Inflammatory macrophage treated with lipopolysaccharide for 4 hours (primary cell): ENCODE measurements at places on chromosomes 16 and 17.

- DNase-seq: no peak
These were observed 728 bp upstream of the NMT1 start for GRCh38 chr17:45060382-45060796.

GRCh38 chr16:47045459-47045858 is 72.0 kb upstream of the DNAJA2 start:
- DNase-seq: no peak

DNA sequence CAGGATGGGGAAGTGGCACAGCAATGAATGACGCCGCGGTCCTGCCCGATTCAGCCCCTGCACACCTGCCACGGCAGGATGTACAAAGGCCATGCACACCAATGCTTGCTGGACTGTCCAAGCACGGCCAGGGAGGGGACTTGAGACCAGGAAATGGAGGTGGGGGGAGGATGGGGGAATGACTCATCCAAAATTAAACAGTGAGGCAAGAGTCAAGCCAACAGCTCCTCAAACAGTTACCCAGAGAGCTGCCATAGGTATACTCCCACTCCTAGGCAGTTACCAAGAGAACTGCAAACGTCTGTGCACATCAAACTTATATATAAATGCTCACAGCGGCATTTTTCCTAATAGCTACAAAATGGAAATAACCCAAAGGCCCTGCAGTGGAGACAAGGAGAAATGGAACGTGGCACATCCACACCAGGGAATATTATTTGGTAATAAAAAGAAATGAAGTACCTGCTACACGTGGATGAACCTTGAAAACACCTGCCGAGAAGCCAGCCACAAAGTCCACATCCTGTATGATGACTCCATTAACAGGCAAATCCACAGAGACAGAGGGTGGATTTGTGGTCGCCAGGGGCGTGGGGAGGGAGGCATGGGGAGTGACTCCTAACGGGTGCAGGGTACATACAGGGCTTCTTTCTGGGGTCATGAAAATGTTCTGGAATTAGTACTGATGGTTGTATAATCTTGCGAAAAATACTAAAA is 54.1 kb downstream of the VAC14 start:
- DNase-seq: peak; percentile 38

- DNase-seq: no peak
These were observed 76.0 kb downstream of the CLEC16A start for GRCh38 chr16:11020388-11020787.

DNA sequence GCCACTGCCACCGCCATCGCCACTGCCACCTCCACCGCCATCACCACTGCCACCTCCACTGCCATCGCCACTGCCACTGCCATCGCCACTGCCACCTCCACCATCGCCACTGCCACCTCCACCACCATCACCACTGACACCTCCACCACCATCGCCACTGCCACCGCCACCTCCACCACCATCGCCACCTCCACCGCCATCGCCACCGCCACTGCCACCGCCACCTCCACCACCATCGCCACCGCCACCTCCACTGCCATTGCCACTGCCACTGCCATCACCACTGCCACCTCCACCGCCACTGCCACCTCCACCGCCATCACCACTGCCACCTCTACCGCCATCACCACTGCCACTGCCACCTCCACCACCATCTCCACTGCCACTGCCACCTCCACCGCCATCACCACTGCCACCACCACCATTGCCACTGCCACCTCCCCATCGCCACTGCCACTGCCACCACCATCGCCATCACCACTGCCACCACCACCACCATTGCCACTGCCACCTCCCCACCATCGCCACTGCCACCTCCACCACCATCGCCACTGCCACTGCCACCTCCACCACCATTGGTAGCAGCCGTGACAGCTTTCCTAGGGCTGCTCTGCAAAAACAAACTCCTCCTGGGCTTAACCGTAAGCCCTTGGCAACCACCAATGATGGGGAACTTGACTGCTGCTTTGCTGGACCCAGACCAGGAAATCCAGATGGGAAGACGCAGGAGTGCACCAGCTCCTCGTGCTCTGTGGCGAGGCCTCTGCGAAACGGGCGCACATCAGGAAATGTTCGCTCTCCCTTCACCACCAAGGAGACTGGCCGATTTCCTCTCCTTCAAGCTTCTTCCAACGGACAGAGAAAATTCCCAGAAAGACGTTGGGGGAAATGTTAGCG is 147.2 kb downstream of the RBFOX3 start:
- DNase-seq: no peak

- no peak for DNase-seq
These were observed 791.3 kb upstream of the SOX9 start for GRCh38 chr17:71329310-71330098.

DNA sequence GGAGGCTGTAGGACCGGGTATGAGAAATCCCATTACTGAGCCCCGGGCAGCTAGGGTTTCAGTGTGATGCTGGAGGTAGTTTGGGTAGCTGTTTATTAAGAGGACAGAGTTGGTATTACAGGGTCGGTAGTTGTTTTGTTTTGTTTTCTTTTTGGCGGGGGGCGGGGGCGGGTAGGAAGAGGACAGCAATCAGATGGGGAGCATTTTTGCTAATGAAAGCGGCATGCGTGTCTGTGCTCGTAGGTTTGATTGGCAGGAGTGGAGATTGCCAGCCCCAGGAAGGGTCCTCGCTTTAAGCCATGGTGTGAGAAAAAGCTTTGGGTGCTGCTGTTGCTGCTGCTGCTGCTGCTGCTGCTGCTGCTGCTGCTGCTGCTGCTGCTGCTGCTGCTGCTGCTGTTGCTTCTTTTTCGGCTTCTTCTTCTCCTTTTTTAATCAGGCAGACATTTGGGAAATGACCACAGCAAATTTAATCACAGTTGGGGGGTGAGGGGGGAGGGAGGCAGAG is 498.5 kb upstream of the ZFHX3 start:
- DNase-seq: no peak

- no peak for DNase-seq
These were observed 11.6 kb downstream of the CUEDC1 start for GRCh38 chr17:57943645-57944044.

DNA sequence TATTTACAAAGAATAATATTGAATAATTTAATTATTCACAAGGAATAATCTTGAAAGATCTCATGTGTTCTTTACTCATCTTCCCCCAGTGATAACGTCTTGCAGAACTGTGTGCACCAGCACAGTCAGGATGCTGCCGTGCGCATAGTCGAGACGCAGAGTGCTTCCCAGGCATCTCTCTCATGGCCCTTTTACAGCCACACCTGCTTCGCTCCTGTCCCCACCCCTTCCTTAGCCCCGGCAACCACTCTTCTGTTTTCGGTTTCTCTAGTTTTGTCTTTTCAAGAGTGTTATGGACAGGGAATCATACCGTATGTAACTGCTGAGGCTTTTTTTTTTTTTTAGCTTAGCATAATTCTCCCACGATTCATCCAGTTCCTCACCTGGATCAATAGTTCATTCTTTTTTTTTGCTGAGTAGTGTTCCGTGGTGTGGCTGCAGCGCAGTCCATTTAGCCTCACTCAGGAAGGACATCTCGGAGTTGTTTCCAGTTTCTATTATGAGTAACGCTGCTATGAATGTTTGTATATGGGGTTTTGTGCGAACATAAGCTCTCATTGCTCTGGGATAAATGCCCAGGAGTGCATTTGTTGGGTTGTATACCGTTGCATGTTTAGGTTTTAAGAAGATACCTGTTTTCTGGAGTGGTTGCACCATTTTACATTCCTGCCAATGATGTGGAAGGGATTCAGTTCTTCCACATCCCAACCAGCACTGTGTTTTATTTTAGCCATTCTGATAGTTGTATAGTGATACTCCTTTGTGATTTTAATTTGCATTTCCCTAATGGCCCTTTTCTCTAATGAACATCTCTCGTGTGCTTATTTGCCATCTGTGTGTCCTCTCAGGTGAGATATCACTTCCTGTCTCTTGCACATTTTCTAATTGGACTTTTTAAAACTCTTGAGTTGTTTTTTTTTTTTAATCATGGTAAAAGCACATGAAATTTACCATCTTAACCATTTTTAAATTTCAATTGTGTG is 47.6 kb downstream of the SEC14L1 start:
- DNase-seq: no peak

- DNase-seq: peak; percentile 5
These were observed 680 bp downstream of the SKA2 start for GRCh38 chr17:59154292-59154720.

GRCh38 chr17:4764595-4764994 is 7.1 kb upstream of the TM4SF5 start:
- DNase-seq: peak; percentile 90

GRCh38 chr16:53065461-53066061 is 10.8 kb downstream of the CHD9 start:
- DNase-seq: no peak

GRCh38 chr17:18136357-18136756 is 27.8 kb downstream of the MYO15A start:
- no peak for DNase-seq

DNA sequence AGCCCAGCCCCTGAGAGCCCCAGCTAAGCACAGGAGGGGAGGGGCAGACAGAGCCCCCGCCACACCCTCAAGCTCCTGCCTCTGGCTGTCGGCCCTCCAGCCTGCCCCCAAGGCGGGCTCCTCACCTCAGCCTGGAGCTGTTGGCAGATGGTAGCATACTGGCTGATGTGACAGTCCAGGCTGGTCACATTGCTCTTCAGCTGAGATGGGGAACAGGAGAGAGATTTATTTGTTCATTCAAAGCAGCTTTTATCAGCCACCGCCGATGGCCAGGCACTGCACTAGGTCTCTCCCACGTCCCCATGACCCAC is 14.8 kb downstream of the KIF18B start:
- no peak for DNase-seq

DNA sequence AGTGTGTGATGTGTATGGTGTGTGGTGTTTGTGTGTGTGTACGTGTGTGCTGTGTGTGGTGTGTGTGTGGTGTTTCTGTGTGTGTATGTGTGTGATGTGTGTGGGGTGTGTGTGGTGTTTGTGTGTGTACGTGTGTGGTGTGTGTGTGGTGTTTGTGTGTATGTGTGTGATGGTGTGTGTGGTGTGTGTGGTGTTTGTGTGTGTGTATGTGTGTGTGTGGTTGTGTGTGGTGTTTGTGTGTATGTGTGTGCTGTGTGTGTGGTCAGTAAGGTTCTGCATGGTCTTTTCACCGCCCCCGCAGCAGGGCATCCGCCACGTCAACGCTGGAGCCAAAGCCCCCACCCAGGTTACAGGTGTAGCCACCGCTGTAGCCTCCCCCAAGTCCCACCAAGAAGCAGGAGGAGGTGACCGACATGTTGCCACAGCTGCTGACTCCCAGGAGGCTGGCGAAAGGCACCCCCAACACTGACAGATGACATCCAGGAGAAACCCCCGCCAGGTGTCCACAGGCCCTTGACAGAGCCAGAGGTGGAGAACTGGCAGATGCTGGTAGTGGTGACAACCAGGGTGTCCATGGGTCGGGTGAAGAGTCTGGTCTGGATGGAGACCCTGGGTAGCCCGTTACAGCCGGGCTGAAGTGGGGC is 9.3 kb upstream of the KRT17 start:
- DNase-seq: no peak

- DNase-seq: no peak
These were observed 92.7 kb downstream of the ABCC1 start for GRCh38 chr16:16042076-16042475.

DNA sequence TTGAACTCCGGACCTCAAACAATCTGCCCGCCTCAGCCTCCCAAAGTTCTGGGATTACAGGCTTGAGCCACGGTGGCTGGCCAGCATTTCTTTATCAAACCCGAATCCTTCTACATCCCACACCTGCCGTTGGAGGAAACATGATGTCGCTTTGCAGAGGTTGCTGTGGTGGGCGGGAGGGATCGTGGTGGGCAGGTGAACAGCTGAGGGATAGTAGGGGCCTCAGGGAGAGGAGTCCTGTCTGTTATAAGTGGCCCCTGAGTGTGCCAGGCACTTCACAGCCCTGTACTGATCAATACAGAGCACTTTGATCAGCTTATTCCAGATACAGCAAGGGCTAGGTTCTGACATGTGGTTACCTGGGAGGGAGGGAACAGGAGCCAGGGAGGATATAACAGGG is 76.5 kb downstream of the CYLD start:
- DNase-seq: no peak

- DNase-seq: no peak
These were observed 251.9 kb downstream of the PARN start for GRCh38 chr16:14378131-14378551.

DNA sequence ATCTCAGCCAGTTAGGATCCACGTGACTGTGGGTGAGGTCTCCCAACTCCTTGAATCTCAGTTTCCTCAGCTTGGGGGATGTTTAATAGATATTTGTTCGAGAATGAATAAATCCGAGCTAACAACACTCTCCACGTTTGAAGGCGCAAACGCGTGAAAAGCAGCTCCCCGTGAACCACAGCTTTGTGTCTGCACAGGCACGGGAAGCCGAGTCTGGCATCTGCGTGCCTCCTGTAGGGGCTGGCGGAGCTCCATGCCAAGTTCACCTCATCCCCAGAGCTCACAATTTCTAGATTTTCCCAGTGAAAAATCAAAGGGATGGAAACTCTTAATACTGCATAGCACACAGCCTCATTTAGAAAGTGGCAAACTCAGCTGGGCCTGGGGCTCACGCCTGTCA is 14.3 kb downstream of the SGSH start:
- DNase-seq: no peak

DNA sequence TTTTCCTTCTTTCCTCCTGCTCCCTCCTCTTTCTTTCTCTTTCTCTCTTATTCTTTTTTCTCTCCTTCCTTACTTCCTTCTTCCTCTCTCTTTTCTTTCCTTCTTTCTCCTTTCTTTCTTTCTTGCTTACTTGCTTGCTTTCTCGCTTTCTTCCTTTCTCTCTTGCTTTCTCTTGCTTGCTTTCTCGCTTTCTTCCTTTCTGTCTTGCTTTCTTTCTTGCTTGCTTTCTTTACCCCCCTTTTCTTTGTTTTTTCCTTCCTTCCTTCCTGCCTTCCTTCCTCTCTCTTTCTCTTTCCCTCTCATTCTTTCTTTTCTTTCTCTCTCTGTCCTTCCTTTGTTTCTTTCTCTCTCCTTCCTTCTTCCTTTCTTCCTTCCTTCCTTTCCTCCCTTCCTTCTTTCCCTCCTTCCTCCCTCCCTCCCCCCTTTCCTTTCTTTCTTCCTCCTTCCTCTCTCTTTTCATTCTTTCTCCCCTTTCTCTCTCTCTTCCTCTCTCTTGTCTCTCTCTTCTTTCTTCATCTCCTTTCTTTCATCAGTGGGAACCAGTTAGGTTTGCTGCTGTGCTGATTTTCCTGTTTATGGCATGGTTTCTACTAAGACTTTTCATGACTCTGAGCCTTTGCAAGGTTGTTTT is 142.9 kb upstream of the CACNG3 start:
- DNase-seq: no peak

DNA sequence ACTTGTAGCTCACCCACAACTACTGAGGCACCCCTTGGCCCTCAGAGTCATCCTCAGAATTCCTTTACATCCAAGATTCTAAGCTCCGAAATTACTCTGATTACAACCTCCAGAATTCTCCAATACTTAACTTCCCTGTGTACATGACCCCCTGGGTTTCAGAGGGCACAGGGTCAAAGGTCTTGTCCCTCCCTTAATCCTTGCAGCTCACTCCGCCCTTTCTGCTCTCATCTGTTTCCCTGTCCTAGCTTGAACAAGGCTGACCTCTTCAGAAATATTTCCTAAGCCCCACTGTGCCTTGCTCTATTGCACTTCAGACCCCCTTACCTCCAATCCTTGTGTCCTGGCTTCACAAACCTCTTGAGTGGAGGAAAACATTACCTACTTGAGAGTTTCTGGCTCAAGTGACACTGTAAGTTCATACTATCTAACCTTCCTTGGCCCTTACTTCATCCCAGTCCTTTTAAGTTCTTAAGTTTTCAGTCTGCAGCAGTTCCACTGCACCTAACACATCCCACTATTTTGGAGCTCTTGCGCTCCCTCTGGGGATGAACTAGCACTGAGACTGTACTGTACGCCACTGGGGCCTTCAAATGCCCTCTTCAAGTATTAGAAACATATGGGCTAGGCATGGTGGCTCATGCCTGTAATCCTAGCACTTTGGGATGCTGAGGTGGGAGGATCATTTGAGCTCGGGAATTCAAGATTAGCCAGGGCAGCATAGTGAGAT is 6.2 kb downstream of the N4BP1 start:
- no peak for DNase-seq
